ENCODE measurements at places on chromosomes 7 and 10.

- DNase-seq, result no peak
Measured at GRCh38 chr10:130470286-130470685, 334.1 kb downstream of the GLRX3 start.

DNA sequence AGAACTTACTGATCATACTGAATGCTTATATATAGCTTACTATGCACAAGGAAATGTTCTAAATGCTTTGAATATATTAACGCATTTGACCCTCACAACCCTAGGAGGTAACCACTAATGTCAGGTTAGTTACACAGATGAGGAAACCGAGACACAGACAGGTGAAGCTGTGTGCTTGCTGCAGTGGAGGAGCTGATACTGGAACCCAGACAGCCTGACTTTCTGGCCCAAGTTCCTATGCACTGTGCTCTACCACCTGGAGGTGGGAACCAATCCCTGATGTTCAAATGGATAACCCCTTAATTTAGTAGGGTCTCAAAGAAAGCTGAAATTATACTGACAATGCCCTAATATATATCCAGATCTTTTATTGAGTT lies 119.6 kb downstream of the SORBS1 start:
- DNase-seq, result no peak

DNA sequence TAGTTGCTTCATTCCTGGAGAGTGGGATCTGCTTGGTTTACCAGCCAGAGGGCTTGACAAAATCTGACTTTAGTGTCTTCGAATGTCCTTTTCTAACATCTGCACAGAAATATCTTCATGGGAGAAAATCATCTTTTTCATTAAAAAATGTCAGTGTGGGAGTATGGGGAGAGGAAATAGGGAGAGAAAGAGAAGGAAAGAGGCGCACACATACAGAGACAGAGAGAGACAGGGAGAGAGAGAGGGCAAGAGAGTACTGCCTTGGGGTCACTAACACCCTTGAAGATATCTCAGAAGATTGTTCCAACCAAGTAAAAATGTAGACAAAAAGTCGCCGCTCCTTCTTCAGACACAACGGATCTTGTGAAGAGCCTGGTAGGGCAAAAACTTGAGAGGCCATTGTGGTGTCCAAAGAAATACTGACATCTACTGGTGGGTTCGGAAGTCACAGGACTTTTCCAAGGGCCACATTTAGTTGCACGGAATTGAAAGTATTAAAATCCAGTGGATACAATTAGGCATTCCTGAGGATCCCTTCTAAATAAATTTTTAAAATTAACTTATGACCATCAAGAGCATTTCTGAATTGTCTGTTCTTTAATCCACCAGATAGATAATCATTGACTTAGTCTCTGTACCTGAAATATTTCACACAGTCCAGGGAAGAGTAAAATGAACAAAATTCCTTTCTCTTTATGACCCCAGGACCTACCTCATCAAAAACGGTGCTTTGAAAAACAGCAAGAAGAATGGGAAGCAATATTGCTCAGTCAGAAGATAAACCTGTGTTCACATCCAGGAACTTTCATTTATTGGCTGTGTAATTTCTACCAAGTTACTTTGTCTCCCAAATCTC lies 29.7 kb downstream of the VIM start:
- DNase-seq, result peak; percentile 79

DNA sequence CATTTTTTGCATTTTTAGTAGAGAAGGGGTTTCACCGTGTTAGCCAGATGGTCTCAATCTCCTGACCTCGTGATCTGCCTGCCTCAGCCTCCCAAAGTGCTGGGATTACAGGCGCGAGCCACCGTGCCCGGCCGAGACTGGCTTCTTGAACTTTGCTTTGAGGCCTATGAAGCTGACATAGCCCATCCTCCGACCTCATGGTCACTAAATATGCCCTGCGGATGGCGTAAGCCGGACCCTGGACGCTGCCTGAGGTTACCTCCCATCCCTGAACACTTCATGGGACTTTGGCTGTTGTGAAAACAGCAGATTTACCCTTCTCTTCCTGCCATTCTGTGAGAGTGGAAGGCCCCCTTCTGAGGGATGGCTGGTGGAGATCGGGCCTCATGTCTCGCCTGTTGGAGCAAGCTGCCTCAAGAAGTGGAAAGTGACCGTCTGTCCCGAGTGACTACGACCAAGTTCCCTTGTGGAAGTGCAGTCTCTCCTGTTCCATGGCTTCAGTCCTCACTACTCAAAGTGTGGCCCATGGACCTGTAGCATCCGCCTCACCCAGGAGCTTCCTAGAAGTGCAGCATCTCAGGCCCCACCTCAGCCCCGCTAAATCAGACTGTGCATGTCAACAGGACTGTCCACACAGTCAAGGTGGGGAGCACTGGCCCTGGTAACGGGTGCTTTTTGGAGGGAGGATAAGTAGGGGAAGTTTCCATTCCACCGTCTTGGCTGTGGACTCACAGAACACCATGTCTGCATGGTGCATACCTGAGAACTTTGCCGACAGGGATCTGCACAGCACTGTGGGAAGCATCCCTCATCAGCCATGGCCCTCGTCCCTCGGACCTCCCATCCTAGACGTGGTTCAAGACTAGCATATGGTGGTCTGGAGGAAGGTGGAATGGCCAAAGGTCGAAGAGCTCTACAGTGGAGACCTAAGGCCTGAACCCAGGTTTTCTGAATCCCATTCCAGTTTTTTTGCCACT lies 210.5 kb upstream of the SHH start:
- DNase-seq, result no peak

DNA sequence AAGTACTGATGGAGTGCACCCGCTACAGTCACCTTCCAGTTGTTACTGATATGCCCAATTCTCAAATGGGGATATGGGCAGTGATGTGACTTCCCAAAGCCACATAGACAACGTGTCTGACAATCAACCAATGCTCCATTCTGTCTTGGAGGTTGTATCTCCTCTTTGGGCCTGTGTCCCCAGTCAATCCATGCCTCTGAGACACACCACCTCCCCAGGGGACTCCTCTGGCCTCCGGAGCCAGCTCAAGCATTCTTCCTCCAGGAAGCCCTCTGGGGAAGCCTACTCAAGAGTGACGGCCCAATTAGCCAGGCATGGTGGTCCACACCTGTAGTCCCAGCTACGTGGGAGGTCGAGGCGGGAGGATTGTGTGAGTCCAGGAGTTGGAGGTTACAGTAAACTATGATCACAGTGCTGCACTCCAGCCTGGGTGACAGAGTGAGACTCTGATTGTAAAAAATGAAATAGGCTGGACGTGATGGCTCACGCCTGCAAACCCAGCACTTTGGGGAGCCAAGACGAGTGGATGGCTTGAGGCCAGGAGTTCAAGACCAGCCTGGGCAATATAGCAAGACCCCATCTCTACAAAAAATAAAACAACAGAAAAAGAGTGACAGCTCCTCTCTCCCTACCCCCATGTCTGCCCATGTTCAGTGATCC lies 99.5 kb upstream of the TNRC18 start:
- DNase-seq, result peak; percentile 84

DNA sequence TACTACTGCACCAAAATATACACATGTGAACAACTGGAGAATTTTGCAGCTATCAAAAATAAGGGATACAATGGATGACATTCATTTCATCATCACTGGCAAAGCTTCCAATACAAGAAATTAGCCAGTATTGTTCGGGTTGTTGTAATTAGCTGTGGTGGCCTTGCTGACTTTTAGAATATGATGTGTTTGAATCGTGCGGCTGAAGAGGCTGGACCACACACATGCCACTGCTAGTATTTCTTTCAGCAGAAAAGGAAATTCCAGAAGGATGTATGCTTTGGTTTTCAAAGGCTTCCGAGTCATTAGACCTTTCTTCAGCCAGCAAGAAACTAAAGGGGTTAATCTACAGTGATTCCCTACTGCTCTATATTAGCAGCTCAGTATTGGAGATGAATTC lies 16.6 kb downstream of the RPP38 start:
- peak; percentile 23 for DNase-seq

GRCh38 chr7:133391206-133391605 lies 138.3 kb downstream of the EXOC4 start:
- DNase-seq, result no peak

DNA sequence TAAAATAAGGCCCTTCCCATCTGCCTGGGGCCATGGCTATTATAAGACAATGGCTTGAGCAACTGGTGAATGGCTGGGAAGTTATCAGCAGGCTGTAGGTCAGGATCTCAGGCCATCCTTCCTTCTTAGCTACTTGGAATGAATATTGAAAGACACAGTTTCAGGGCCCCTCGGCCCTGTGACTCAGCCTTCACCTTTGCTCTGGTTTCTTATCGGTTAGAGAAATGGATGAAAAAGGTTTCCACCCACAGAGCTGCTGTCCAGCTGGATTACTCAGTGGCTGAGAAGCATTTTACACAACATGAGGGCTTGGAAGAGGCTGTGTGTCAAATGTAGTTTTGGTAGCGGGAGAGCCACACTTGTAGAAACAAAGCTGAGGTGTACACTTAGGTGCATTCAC lies 9.4 kb downstream of the ACSL5 start:
- DNase-seq, result no peak

DNA sequence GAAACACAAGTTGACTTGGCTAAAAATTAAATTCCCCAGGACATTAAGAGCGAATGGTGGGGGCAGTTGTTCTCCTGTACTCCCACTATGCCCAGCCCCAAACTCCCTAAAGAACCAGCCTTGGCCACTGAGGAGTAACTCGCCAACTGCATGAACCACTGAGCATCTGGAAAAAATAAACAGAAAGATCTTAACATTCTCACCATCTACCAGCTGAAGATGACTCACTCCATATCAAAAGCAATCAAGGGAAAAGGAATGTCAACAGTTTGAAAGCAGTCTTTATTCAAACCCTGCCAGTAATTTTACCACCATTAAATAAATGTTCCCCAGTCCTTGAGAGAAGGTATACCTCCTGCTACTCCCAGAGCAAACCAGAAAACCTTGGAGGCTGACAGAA lies 45.4 kb downstream of the CTTNBP2 start:
- DNase-seq, result peak; percentile 52
